ENCODE measurements at places on chromosomes 4 and X.
A peak's percentile ranks its signal among the peaks of the same experiment; 100 is the strongest.

DNA sequence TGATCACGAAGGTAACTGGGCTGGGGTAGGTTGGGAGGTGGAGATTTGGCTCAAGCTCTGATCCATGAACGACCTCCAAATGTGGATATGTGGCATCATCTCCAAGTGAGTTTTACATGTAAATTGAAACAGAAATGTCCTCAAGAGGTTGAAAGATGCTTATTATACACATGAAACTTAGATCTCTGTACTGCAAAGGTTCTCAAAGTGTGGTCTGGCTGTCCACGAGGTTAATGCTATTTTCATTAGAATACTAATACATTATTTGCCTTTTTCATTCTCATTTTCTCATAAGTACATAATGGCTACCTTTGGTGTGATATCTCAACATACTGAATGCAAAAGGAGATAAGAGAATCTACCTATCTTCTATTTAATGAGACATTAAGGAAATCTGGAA lies 198.2 kb downstream of the RASL11B start:
- no peak for DNase-seq

- DNase-seq: no peak
Observed at GRCh38 chr4:166602068-166602467, 632.2 kb downstream of the SPOCK3 start.

DNA sequence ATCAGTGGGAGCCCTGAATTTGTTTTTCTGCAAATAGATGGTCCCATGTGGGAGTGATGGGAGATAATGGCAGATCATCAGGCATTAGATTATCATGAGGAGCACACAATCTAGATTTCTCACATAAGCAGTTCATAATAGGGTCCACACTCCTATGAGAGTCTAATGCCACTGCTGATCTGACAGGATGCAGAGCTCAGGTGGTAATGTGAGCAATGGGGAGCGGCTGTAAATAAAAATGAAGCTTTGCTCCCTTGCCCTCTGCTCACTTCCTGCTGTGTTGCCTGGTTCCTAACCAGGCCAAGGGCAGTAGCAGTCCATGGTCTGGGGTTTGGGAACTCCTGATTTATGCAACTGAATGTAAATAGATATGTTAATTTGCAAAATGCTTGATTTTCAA lies 538.6 kb downstream of the TRAM1L1 start:
- DNase-seq: no peak

DNA sequence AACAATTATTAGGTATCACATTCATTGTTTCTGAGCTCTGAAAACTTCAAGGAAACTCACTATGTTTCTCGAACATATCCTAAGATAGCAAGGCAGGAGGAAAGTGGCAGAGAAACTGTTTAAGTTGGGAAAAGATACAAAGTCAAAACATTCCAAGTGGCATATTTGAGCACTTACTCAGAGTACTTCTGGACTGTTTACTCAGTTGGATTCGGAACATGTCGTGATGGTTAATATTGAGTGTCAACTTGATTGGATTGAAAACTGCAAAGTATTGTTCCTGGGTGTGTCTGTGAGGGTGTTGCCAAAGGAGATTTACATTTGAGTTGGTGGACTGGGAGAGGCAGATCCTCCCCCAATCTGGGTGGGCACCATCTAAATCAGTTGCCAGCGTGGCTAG lies 298.3 kb downstream of the IL1RAPL2 start:
- DNase-seq: no peak

- DNase-seq: peak; percentile 67
Observed at GRCh38 chr4:39469429-39470077, 10.7 kb downstream of the LIAS start.

- DNase-seq: no peak
Observed at GRCh38 chrX:66680451-66680850, 41.6 kb upstream of the EDA2R start.

- DNase-seq: no peak
Observed at GRCh38 chr4:24791043-24791442, 4.3 kb upstream of the SOD3 start.

DNA sequence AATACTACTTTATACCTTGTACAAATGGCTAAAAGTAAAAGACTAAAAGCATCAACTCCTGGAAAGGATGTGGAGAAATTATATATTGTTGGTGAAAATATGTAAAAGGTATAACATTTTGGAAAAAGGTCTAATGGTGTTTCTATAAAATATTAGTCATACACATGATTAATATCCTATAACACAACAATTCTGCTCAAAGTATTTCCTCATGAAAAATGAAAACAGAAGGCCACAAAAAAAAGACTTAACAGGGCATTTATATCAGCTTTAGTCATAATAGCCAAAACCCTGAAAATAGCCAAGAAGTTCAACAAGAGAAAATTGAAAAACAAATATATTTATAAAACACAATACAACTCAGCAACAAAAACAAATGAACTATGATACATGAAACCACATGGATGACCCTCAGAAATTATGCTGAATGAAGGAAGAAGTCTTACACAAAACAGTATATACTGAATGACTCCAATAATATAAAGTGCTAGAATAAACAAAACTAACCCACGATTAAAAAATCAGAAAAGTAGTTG lies 38.8 kb downstream of the TBCK start:
- DNase-seq: no peak

- no peak for DNase-seq
Observed at GRCh38 chr4:98584265-98584664, 74.1 kb downstream of the TSPAN5 start.

GRCh38 chr4:65670331-65671031 lies at the start of gene EPHA5:
Gene EPHA5, minus strand, starts transcription at chr4:65670489. Its CDS starts 747 bp downstream, at chr4:65669742.
- DNase-seq: no peak

Data from CD4-positive, alpha-beta T cell treated with Interleukin-17A for 1 hour (primary cell).